ENCODE measurements at places on chromosomes 3 and 15.
A peak's percentile ranks its signal among the peaks of the same experiment; 100 is the strongest.

GRCh38 chr3:23072693-23073092, 130.4 kb upstream of the UBE2E2 start:
- no peak for DNase-seq

DNA sequence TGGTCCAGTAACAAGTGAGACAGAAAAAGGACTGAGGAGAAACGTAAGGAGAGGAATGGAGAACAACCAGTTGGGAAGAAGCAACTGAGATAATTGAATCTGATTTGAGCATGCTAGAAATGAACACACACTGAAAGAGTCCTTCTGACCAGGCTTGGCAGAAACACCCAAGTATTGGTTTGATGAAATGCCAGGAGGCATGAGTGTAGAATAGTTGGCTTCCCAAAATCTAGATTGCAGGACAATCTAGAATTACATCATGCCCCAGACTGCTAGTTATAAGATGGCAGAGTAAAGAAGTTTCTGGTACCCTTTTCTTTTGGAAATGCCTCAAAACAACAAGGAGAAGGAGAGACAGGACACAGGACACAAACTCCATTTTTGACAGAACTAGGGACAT, 189.7 kb upstream of the STT3B start:
- no peak for DNase-seq

GRCh38 chr15:23503576-23503975, 56.5 kb upstream of the GOLGA6L2 start:
- peak; percentile 17 for DNase-seq

DNA sequence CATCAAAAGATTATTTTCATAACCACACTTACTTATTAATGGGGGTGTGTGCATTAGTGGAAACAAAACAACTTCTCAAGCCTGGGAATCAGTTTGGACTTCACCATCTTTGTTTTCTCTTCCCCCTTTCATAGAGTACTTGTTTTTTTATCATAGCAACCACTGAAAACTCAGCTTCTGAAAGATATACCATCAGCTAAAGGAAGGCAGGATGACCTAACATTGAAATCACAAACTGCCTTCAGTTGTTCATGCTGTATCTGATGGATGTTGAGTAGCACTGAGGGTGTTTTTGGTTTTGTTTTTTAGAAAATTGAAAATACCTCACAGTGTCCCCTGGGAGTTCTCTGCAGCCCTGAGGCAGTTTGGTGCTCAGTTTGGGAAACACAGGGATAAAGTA, 46.5 kb downstream of the NEK10 start:
- DNase-seq = no peak

DNA sequence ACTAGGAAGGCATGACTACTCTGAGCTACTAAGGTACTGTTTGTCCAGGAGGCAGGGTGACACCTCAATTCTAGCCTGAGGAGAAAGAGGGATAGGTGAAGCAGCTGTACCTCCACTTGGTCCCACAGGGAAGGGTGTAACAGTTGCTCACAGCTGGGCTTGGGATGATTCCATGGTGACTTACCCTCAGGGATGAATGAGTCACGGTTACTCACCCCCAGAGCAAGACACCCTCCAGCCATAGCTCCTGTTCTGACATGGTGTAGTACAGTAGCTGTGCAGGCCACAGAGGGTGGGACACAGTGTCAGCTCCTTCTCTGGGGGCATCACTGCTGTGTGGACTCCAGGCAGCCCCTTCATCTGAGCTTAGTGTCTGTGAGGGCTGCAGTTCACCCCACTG, 868.6 kb upstream of the SEMA6D start:
- no peak for DNase-seq

- DNase-seq = no peak
Observed at GRCh38 chr3:71384837-71385716, 198.5 kb downstream of the FOXP1 start.

DNA sequence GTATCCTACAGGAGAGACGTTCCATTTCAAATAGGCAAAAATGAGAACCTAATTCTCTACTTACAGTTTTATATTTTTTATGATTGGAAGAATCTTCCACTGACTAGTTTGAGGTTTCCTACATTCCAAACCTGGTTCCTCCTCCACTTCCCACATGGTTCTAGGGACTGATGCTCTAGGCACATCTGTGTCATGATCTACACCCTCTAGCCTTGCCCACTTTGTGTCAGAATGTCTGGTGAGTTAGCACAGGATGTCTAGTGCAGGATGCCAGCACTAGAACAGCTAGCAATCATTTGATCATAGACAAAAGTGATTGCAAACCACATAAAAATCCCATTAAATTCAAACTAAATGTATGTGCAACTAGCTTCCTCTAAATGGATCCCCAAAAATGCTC, 26.7 kb upstream of the FILIP1L start:
- DNase-seq = no peak

- DNase-seq = no peak
Observed at GRCh38 chr3:198061119-198062067, 101.4 kb downstream of the LMLN start.

GRCh38 chr3:124137216-124137615, 145.3 kb upstream of the ROPN1 start:
- DNase-seq = no peak

- no peak for DNase-seq
Observed at GRCh38 chr15:90011705-90012104, 10.6 kb downstream of the ZNF710 start.

- DNase-seq = no peak
Observed at GRCh38 chr3:58023531-58023930, 15.3 kb downstream of the FLNB start.

DNA sequence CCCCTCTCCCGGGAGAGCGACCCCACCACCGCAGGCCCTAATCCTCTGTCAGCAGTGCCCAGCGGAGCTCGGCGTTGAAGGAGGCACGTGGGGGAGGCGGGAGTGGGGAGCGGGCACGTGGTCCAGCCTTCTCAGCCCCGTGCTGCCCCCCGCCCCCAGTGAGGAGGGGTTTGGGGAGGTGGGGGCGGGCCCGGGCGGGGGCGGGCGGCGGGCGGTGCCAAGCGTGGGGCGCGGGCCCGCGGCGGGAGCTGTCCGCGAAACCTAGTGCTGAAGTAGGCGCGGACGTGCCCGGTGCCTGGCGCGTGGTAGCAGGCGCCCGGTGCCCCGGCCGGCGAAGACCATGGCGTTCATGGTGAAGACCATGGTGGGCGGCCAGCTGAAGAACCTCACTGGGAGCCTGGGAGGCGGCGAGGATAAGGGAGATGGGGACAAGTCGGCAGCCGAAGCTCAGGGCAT, at the start of gene CPLX3:
Gene CPLX3 (plus strand): TSS at position 264 of the 456 bp plus-strand sequence. CDS start 77 bp downstream, at position 341.
- DNase-seq = peak; percentile 86

DNA sequence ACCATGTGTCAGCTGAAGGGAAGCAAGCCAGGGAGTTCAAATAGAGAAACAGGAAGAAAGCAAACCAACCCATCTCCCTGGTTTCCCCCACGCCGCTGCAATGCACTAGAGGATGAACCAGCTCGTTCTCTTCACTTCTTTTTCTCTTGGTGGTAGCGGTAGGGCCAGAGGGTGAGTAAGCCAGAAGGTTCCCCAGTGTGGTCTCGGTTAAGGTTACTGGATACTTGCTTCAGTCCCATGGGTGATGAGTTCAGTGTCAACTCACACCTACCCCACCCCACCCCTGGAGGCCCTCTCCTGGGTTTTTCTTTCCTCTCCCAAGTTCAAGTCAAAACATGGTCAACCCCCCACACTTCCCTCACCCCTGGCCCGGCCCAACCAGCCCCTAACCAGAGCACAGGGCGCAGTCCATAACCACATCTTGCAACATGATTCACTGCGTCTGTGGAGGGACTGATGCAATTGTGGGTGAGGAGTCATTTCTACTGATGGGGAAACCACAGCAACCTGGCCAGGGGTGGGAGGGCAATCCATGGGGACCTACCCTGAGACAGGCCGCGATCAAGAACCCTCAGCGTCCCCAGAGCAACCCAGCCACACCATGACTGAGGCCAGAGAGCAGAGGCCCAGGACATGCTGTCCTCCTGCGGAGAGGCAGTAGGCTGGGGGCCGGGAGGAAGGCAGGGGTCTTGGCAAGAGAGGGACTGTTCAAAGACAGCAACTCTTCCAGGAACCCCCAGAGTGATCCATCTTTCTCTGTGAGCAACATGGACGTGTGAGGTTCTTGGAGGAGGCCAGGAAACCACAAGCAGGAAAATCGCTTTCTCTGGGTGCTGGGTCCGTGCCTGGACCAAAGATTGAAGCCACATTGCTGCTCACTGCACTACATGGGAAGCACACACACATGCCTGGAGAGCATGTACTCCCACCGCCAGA, 276.6 kb downstream of the UACA start:
- no peak for DNase-seq

GRCh38 chr15:89754361-89755154, 3.5 kb upstream of the MESP1 start:
- DNase-seq = no peak

- DNase-seq = no peak
Observed at GRCh38 chr3:179299999-179300613, 22.7 kb upstream of the ZNF639 start.

GRCh38 chr15:37038716-37039106, 61.6 kb downstream of the MEIS2 start:
- no peak for DNase-seq

DNA sequence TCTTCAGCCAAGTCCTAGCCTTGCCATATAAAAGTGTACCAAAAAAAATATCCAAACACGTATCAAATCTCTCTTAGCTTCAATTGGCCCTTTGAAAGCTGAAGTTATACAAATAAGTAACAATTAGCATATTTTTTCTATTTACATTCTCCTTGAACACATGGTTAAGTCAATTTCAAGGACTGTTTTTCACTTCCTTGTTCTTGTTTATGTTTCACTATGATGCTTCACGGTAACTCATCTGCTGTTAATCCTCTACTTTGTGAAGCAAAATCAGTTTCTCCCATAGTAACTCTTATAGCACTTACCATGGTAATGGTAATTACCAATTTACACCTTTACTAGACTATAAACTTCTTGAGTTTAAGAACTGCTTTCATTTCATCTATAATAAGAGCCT, 10.6 kb upstream of the SPRED1 start:
- DNase-seq = no peak

DNA sequence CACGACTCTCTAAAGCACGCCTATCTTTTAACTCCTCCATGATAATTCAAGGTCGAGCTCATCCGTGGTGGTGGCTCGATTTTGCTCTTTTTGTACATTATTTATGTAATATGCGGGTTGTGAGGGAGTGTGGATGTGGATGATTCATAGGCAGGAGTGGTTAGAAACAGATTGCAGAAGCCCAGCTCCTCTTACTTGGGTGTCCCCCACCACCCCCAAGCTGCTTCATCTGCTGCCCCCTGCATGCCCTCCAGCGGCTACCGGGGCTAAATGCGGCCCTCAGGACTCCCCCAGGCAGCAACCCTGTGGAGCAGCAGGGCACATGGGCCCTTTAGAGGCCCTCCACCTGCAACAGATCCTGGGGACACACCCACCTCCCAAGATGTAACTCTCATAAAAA, 111.5 kb upstream of the SELENOK start:
- DNase-seq = no peak
